ENCODE measurements at places on chromosomes 7 and 10. TPM values are rescaled to one million over a fixed set of nuclear protein-coding genes. Genes with fewer than 3 reads are reported as not detected.
A peak's percentile ranks its signal among the peaks of the same experiment; 100 is the strongest.

Gene TMEM196
- not detected for total RNA-seq

Gene C7orf57
- not detected for total RNA-seq

Gene CTAGE6
- total RNA-seq, result 0.20 TPM

Gene TRIM73
- total RNA-seq, result 0.44 TPM

Gene HOXA2
- 0.20 TPM for total RNA-seq

- no peak for DNase-seq
Measured at GRCh38 chr7:4861673-4862072, at the start of gene PAPOLB. Gene PAPOLB (minus strand): TSS chr7:4862030. CDS start chr7:4861810, 220 bp downstream.

GRCh38 chr7:117385363-117386109 is 41.8 kb downstream of the ASZ1 start:
- DNase-seq, result peak; percentile 44

DNA sequence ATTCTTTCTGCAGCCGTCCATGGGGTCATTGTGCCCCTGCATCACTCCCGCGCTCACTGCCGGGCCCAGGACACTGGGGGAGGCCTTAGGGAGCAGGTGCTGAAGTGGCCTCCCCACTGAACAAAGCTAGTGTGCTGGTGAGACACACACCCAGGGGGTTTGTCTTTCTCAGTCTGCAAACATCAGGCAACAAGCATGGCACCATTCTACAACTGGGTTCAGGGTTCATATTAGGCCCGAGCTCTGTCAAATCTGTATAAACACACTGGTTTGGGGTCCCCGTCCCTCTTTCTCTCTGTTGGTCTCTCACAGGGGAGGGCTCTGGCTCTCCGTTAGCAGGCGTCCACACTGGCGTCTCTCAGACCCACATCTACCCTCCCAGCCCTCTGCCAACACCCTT is 11.1 kb upstream of the PPP2R2D start:
- DNase-seq, result no peak

DNA sequence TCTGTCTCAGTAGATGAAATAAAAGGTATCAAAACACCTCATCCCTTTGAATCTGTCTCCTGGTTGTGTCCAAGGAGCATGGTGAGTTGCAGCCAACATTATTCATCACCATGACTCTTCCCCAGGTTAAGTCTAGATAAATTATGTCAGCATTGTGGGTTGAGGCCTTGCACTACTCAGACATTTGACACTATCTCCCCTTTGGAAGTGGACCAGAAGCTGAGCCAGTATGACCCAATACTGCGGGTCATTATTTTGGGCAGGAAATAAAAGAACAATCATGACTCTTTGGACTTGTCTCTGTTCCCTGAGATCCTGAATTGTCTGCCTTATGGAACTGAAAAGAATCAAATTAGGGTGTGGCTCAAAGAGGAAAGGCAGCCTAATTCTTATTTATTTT is 168.2 kb upstream of the FAM171A1 start:
- DNase-seq, result no peak

GRCh38 chr7:17493446-17493845 is 195.0 kb downstream of the AHR start:
- no peak for DNase-seq

GRCh38 chr7:31478721-31479120 is 35.2 kb upstream of the ITPRID1 start:
- no peak for DNase-seq

All from lung microvascular endothelial cell (primary cell).